Fibroblast of skin of right quadriceps (primary cell): ENCODE measurements at places on chromosomes 5 and 9.

DNA sequence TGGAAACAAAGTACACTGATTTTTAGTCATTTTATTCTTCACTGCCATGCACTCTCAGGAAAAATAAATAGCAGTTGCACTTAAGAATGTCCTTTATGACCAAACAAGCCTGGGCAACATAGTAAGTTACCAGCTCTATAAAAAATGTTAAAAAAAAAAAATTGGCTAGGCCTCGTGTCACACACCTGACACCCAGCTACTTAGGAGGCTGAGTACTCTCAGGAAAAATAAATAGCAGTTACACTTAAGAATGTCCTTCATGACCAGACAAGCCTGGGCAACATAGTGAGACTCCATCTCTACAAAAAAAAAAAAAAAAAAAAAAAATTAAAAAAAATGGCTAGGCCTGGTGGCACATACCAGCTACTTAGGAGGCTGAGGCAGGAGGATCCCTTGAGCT, 304.6 kb downstream of the SLCO4C1 start:
- DNase-seq, result no peak

GRCh38 chr5:96379896-96380295, 53.2 kb downstream of the PCSK1 start:
- no peak for DNase-seq

DNA sequence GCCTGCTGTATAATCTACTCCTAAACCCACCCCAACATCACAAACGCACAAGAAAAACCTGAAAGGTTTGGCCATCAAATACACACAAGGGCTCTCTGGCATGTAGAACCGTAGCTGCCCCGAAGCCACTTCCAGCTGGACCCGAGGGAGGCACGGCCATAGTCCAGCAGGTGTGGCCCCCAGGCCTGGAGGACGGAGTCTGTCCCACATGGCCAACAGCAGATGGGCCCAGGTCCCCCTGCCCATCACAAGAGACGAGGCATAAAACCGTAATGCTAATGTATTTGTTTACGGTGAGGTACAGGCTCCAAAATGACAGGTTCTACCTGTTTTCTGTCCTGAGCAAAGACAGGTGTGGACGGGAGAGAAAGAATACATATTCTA, 234.2 kb downstream of the SYK start:
- DNase-seq, result no peak

DNA sequence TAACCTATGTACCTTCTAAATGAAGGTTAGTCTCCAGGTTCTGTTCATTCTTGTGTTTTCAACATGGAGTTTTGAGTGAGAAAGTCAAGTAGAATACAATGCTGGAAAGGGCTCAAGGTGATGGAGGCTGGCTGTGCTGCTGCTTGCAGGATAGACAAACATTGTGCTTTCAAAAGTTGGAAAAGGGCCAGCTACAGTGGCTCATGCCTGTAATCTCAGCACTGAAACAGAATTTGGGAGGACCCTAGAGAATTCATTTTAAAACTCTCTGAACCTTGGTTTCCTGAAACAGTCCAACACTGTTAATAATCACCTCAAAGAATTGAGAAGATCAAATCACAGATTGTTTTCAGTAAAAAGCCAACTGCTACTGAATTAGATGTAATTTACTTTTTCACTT, 15.4 kb upstream of the IARS1 start:
- no peak for DNase-seq

GRCh38 chr9:104301755-104302154, 202.3 kb upstream of the OR13F1 start:
- no peak for DNase-seq

DNA sequence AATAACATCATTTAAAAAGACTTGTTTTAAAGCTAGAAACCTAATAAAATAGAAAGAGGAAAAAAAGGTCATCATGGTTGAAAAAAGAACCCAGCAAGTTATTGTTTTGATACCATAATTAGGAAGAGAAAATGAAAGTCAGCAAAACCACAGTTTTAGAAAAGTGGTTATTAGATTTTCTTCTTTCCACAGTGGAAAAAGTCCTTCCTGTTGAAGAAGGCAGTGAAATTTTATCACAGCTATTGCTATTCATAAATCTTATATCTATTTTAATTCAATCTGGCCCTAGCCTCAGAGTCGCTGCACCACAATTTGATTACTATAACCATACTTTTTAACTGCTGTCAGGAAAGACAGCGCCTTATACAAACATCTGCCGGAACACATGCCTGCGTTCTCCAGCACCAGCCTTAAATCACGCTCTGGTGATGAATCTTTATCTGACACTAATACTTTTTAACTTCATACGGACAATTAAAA, 60.3 kb downstream of the MAPKAP1 start:
- DNase-seq, result peak; percentile 40

- no peak for DNase-seq
Measured at GRCh38 chr9:134981829-134982228, 64.1 kb upstream of the FCN1 start.

DNA sequence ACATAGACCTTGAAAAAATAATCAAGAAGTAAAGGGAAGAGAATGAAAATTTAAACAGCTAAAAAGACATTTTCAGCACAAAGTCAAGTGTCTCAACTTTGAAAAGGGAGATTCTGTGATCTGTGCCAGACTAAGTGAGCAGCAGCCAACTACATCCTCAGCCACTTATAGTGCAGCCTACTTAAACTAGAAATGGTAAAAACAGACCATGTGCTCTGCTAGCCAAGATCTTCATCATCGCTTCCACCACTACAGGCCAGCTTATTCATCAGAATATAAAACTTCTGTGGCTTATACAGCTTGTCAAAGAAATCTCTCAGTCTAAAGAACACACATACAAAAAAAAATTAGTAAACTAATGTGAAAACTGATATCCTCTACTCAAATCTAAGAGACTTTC, 63.5 kb downstream of the CEMIP2 start:
- no peak for DNase-seq

GRCh38 chr5:127872494-127872893, 169.3 kb downstream of the CCDC192 start:
- no peak for DNase-seq

GRCh38 chr5:115402822-115403577, 106.5 kb upstream of the CCDC112 start:
- DNase-seq, result peak; percentile 85

GRCh38 chr9:8871796-8872445, 1072.3 kb upstream of the DMAC1 start:
- DNase-seq, result no peak

DNA sequence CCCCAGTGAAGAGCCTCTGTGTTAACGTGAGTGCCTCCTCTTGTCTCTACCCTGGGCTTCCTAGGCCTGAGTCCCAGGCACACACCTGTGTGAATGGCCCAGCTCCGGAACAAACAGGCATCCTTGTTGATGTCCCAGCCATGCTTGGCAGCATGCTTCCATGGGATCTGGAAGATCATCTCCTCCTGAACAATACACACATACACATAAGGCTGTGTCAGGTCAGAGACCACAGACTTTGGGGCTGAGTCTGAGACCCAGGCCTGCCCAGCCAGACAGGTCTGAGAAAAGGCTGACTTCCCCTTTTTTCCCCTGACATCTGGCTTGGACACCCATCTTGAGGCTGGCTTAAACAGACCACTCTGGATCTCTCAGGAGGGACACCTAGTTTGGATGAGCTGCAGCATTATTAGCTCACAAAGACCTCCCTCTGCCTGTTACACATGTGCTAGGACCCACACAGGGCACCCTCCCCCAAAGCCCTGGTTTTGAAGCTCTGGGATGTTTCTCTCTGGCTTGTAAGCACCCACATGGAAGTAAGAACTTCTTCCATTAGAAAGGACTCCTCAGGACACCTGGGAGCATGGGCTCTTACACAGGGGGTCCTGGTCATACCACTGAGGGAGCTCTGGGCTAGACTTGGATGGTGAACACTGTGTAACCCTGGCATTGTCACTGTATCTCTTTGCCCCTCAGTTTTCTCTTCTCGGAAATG, 2.6 kb downstream of the IRF1 start:
- no peak for DNase-seq

DNA sequence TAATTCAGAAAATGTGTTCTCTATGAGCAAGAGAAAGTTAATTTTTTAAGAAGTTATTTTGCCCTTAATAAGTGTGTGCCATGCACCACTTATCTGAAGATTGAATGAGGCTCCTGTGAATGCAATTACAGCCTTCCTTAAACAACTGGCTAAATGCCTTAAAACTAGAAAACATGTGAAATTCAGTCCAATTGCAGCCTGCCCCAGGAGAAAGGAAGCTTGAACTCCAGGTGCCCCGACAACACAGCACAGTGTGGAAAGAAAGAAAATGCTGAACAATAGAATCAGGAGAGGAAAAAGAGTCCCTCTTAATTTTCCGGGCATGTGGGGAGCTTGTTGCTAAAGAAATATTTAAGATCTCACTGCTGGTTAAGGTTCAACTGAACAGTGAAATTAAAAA, 8.8 kb downstream of the LHFPL2 start:
- no peak for DNase-seq

DNA sequence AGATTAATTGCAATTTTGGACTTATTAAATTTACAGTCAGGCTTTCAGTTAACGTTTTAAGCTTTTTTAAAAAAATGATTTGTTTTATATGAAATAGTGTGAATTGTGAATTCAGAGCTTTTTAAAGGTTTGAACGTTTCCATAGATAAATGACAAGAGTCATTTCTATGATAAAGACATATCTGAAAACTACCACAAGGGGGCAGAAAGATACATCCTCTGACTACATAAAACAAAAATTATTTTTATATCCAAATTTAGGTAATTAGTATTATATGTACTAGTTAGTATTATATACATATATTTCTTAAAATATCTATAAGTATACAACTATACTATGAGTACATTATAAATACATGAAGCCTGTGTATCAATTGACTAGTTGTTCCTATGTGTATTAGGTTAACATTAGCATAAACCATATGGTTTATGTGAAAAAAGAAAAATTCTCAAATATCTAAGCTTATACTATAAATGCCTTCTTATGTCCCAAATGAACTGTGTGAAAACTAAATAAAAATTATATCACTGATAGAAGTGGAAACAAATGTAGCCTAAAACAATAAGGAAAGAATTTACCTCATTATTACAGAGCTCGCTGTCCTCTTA, 155.2 kb downstream of the MEF2C start:
- peak; percentile 20 for DNase-seq

- DNase-seq, result no peak
Measured at GRCh38 chr9:69885931-69886330, 65.3 kb downstream of the CFAP95 start.

DNA sequence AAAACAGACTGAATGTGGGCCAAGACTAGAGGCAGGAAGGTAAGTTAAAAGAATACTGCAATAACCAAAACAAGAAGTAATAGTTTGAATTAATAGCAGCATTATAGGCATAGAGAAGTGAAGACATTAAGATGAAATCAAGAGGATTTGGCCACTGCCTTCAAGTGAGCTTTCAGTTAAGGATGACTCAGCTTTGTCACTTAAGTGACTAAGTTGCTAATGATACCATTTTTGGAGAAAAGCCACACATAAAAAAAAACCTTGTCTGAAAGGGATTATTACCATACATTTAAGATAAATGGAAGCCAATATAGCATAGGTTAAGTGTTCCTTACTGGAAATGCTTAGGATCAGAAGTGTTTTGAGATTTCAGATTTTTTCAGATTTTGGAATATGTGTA, 57.0 kb downstream of the ECPAS start:
- DNase-seq, result peak; percentile 66

- peak; percentile 56 for DNase-seq
Measured at GRCh38 chr5:180332051-180332517, 21.1 kb downstream of the GFPT2 start.

GRCh38 chr9:123798195-123798594, 131.7 kb downstream of the DENND1A start:
- no peak for DNase-seq
